ENCODE measurements at places on chromosomes 11 and 22.

DNA sequence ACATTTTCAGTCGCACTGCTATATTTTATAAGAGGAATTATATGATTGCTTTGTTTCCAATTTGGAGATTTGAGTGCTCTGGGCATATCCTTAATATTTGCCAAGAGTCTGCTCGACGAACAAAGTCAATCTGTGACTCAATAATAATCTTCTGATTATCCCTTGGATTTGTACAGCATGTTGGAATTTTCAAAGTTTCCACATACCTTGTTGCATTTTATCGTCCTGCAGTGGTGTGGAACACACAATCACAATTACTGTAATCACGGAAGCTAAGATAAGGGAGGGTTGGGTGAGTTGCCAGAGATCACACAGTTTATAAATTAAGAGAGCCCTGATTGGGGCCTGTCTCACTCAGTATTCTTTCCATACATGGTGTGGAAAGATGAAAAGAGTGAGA, 189.3 kb downstream of the GUCY1A2 start:
- DNase-seq = no peak

DNA sequence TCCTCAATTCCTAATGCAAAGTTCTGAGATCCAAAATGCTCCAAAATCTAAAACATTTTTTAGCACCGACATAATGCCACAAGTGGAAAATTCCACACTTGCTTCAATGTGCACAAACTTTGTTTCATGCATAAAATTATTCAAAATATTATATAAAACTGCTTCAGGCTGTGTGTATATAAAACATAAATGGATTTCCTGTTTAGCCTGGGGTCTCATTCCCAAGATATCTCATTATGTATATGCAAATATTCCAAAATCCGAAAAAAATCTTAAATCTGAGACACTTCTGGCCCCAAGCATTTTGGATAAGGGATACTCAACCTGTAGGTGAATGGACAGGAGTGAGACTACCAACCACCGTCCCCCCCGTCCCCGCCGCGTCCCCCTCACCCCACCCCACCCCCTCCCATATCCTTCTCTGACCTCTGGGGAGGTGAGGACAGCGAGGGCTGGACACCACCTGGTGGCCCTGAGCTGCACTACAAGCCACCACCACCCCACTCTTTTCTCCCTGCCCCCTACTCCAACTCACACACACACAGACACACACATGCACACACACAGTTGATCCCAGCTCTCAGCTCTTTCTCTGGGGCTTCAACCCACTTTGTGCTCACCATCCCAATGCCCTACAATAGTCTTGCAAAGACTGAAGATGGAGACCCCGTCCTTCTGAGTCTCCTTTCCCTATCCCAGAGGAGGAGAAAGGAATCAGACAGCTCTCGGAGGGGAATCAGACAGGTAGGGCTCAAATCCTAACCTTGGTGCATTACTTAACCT, 101.0 kb downstream of the PDE2A start:
- DNase-seq = no peak

- no peak for DNase-seq
Measured at GRCh38 chr11:123580137-123580536, 74.3 kb downstream of the SCN3B start.

GRCh38 chr11:43905813-43906241, 25.2 kb downstream of the ALKBH3 start:
- DNase-seq = no peak

DNA sequence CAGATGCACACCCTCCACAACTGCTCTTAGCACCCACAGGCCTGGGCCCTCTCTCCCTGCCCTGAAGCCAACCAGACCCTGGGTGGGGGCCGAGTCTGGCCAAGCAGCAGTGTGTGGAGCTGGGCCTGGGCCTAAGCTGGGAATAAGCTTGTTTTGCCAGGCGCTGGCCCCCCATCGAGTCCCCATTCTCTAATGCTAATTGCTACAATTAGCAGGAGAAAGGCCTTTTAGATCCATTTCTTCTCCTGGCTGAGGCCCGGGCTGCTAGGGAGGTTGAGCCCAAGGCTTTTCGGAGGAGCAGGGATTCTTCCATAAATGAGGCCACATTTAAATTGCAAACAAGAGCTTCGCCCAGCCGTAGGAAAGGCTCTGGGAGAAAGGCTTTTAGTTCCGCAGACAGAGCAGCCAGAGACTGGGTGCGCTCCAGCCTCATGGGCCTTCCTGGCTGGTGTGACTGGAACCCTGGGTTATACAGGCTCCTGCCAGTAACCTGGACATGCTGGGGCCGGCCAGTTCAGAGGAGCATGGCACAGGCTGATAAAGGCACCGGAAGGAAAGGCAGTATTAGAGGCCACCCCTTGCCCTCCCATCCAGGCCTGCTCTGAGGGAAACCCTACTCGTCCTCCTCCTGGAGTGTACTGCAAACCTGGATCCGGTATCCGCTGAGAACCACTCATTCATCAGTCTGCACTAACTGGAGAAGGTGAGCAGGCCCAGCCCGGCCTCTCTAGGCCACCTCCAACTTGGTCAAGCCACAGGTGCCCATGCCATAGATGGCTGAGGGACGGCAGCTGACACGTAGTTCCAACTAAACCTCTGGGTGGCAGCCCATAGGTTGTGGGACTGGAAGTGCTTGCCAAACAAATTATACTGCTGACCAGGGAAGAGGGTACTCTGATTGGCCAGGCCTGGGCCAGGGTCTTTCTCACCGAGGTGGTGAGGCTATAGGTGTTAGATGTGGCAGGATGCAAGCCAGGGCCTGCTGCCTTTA, 6.2 kb downstream of the KCNQ1OT1 start:
- DNase-seq = no peak

GRCh38 chr11:94305146-94305545, 766 bp downstream of the IZUMO1R start:
- no peak for DNase-seq

DNA sequence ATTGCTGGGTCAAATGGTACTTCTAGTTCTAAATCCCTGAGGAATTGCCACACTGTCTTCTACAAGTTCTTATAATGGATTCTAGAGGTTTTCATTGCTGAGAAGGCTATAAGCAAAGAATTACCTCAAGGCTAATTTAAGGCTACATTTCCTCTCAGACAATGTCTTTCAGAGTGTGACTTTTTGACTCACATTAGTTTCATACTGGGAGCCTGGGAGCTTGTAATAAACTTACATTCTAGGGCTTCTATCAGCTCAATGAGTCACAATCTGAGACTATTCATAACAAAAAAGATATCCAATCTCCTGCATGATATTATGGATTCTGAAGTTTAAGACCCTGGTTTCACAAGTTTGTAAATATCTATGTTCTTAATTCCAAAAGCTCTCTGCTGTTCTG, 408.7 kb downstream of the LRRC4C start:
- no peak for DNase-seq
